Brain pericyte (primary cell): ENCODE measurements at places on chromosomes 7 and 10.

GRCh38 chr7:139648941-139649425 is 125.5 kb downstream of the CLEC2L start:
- DNase-seq = no peak

DNA sequence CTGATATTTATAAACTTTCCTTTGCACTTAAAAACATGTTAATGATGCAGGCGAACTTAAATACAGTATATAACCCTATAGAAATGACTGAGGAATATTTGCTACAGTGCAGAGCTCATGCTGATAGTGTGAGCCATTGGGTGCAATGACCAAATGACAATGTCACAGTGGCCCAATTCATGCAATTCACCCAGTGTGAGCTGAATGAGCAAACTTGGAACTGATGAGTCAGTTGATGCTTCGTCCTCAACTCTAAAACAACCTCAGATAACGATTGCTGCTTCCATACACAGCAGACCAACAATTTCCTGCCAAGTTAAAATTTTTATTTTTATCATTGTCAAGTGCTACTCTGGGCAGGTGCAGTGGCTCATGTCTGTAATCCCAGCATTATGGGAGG is 12.1 kb upstream of the ZC3HAV1L start:
- no peak for DNase-seq

- no peak for DNase-seq
These were observed 177.2 kb upstream of the PCLO start for GRCh38 chr7:83339907-83340306.

DNA sequence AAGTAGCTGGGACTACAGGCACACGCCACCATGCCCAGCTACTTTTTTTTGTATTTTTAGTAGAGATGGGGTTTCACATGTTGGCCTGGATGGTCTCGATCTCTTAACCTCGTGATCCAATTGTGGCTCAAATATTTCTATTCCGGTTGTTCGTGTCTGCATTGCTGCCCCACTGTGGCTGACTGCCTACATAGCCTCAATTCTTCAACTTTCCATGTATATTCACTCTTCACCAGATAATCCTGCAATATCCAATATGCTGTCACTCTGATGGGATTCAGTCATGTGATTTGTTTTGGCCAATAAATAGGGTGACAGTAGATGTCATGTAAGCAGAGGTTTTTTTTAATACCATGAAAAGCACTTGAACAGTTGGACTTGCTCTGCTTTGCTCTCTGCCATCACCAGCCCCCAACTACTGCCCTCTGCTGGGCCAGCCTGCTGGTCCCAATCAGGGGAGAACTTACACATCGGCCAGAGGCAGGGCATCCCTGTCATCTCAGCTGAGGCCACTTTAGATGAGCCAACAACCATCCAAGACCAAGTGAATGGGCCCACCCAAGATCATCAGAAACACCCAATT is 56.7 kb downstream of the NSUN6 start:
- DNase-seq = no peak

GRCh38 chr10:74901301-74901700 is 74.9 kb downstream of the KAT6B start:
- no peak for DNase-seq

- no peak for DNase-seq
These were observed 25.8 kb upstream of the EEPD1 start for GRCh38 chr7:36127075-36127740.
